ENCODE measurements at places on chromosomes 16 and 17.
A peak's percentile ranks its signal among the peaks of the same experiment; 100 is the strongest.

DNA sequence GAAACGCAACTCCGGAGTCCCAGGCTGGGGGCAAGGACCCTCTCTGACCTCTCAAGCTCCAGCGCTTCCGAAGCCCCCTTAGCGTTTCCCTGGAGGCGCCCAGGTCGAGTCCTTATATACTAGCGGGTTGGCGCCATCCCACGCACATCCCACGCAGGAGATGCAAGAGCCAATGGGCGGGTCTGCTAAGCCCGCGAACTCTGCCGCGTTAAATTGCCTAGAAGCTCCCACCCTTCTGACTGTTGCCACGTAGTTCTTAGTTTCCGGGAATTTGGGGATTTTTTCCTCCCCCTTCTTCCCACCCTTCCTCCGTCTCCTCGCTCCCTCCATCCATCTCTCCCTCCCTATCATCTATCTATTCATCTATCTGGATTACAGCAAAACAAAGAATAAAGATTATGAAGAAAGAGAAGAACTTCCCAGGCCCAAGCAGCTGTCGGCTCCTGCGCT, at the start of gene SLFN11:
TSS of gene SLFN11 (minus strand) at position 88 of the 450 bp plus-strand sequence. CDS start 9,814 bp downstream, outside the sequence.
- H3K4me3 ChIP-seq, result peak within 1 kb of the TSS; percentile 65
- H3K27me3 ChIP-seq, result no peaks in the 10 kb centered on the region
- H3K4me1 ChIP-seq, result peaks cover 4% of the 10 kb centered on the region
- no peaks in the 10 kb centered on the region for H3K36me3 ChIP-seq
- peak; percentile 86 for DNase-seq

DNA sequence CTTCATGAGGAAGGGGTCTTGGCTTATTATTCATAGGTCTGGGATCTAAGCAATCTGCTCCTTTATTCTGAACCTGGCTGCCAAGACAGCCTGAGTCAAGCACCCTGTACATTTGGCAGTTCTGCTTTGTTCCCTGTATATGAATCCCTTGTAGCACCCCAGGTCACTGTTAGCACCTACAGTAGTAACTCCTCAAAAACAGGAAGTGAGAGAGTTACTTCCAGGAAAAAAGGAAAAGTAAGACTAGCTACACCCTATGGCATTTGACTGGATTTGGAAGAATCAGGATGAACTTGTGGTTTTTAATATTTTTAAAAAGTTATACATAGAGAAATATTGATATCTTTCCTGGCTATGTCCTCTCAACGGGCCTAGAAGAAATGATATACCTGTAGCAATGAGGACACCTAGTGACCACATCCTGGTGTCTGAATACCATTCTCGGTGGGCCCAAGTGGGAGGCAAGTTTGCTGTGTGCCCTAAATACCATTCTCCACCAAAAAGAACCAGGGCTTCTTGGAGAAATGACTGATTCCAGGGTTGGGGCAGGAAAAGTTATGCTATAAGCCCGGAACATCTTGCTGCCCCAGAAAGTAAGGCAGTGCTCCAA, 9.9 kb downstream of the ANKRD40 start:
- no peak for DNase-seq
- no peaks in the 10 kb centered on the region for H3K27me3 ChIP-seq
- H3K4me3 ChIP-seq, result no peak overlapping the region
- H3K36me3 ChIP-seq, result peaks cover 84% of the 10 kb centered on the region
- H3K27ac ChIP-seq, result no peak overlapping the region

GRCh38 chr17:63039899-63040602, 74.0 kb downstream of the TANC2 start:
- H3K36me3 ChIP-seq, result no peaks in the 10 kb centered on the region
- H3K27ac ChIP-seq, result no peak overlapping the region
- no peak overlapping the region for H3K4me3 ChIP-seq
- no peaks in the 10 kb centered on the region for H3K27me3 ChIP-seq
- no peak for DNase-seq

DNA sequence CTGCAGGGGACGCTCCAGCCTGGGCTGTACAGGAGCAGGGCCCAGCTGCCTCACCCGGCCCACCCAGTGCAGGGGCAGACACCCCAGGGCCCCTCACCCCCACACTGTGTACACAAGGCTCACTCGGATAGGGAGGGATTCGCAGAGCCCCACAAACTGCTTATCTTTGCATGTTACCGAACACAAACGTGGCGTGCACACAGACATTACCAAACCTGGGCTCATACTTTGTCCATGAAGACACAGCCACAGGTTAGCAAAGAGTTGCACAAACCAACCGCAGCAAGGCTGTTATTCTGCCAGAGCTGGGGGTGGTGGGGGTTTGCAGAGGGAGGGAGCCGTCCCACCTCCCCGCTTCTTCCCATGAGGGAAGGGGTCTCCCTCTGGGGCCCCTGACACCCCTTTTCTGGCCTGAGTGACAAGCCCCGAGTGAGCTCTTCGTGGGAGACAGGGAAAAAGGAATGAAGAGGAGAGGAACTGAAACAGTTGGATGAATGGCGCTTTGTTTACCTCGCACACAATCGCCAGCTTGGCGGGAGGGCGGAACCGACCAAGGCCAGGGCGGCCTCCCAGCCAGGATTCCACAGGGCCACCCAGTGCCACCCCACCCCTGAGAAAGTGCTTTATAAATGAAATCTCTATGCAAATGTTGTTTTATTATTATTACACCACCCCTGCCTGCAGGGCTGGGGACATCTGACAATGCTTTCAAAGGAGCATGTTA, 434 bp upstream of the CPSF4L start:
- H3K4me3 ChIP-seq, result no peak overlapping the region
- no peaks in the 10 kb centered on the region for H3K4me1 ChIP-seq
- H3K36me3 ChIP-seq, result no peaks in the 10 kb centered on the region
- no peak for DNase-seq

GRCh38 chr16:62034231-62035114, 1.8 kb downstream of the CDH8 start:
- no peak overlapping the region for H3K27ac ChIP-seq
- no peaks in the 10 kb centered on the region for H3K36me3 ChIP-seq
- no peaks in the 10 kb centered on the region for H3K4me1 ChIP-seq

DNA sequence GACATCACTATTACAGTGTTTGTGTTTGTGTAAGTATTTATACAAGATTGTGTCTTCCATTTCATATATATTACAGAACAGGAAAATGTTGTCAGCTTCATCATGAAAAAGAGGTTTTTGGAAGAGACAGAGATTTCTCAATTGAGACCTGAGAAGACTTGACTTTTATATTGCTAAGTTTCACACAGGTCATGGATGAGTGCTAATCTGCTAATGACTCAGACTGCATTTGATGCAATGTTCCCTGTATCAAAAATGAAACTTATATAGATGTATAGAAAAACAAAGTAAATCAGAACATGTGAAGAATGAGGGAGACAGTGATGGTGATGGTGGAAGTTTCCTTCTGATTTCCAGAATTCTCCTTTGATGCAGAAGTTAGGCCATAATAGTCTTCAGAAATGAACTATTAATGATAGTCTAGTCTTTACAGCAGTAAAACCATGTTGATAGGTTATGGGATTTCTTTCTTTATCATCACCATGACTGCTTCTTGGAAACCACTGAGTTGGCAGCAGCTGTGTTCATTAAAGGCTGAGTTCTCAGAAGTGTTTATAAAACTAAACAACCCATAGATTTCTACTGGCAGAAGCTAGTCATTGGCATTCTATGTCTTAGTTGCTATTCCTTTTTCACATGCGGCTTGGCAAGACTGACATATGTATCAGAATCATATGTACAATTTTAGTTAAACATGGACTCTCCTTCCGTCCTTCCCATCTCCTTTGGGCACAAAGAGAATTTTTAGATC, 56.1 kb downstream of the PCTP start:
- H3K4me3 ChIP-seq, result no peak overlapping the region
- no peak overlapping the region for H3K27ac ChIP-seq
- no peaks in the 10 kb centered on the region for H3K27me3 ChIP-seq
- no peak for DNase-seq
- no peaks in the 10 kb centered on the region for H3K36me3 ChIP-seq

- no peaks in the 10 kb centered on the region for H3K36me3 ChIP-seq
- H3K27me3 ChIP-seq, result no peaks in the 10 kb centered on the region
- H3K27ac ChIP-seq, result no peak overlapping the region
- no peaks in the 10 kb centered on the region for H3K4me1 ChIP-seq
- no peak for DNase-seq
These were observed 12.5 kb downstream of the ABCA5 start for GRCh38 chr17:69314246-69315065.

- no peak overlapping the region for H3K4me3 ChIP-seq
- peaks cover 17% of the 10 kb centered on the region for H3K4me1 ChIP-seq
- no peak overlapping the region for H3K27ac ChIP-seq
- DNase-seq, result no peak
- H3K27me3 ChIP-seq, result no peaks in the 10 kb centered on the region
These were observed 41.0 kb downstream of the STAT3 start for GRCh38 chr17:42347198-42347597.

- no peak for DNase-seq
- no peaks in the 10 kb centered on the region for H3K36me3 ChIP-seq
- H3K27me3 ChIP-seq, result no peaks in the 10 kb centered on the region
These were observed 10.5 kb downstream of the CEP295NL start for GRCh38 chr17:78892520-78892919.

- H3K27ac ChIP-seq, result no peak overlapping the region
- no peaks in the 10 kb centered on the region for H3K27me3 ChIP-seq
- no peak overlapping the region for H3K4me3 ChIP-seq
- peaks cover 39% of the 10 kb centered on the region for H3K36me3 ChIP-seq
- no peak for DNase-seq
These were observed 29.8 kb downstream of the PRSS54 start for GRCh38 chr16:58264961-58265479.

DNA sequence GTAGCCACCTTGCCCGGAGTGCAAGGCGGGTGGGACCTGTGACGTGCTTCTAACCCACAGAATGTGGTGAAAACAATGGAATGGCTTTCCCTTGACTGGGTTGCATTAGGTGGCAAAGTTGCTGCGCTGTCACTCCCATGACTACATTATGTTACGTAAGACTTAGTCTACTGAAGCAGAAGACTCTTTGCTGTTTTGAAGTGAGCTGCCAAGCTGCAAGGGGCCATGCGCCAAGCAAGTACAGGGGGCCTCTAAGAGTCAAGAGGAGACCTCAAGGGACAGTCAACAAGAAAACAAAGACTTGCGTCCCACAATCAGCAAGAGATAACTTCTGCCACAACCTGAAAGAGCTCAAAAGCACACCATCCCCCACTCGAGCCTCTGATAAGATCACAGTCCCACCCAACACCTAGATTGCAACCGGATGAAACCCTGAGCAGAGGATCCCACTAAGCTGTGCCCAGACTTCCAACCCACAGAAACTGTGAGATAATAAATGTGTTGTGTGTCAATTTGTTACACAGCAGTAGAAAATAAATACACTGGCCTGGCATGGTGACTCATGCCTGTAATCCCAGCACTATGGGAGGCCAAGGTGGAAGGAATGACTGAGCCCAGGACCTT, 16.5 kb downstream of the ANKRD11 start:
- no peak overlapping the region for H3K27ac ChIP-seq
- peaks cover 61% of the 10 kb centered on the region for H3K4me1 ChIP-seq
- DNase-seq, result no peak
- H3K4me3 ChIP-seq, result no peak overlapping the region

DNA sequence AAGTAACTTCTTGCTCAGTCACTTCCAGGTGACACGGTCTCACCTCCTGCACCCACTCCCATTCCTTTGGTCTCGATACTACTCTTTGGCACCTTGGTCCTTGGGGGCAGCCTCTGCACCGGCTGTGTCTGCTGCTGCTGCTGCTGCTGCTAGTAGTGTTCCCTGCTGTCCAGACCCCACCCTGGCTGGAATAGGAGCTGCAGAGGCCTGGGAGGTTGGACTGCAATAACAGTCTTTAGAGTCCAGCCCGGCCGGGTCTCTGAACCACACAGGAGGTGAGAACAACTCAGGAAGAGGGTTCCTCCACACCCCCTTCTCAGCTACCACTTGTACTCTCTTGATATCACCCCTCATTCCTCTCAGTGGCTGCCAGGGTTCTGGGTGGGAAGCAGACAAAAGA, 231.1 kb upstream of the NLRP1 start:
- no peaks in the 10 kb centered on the region for H3K27me3 ChIP-seq
- H3K27ac ChIP-seq, result no peak overlapping the region
- DNase-seq, result no peak
- H3K4me1 ChIP-seq, result no peaks in the 10 kb centered on the region

DNA sequence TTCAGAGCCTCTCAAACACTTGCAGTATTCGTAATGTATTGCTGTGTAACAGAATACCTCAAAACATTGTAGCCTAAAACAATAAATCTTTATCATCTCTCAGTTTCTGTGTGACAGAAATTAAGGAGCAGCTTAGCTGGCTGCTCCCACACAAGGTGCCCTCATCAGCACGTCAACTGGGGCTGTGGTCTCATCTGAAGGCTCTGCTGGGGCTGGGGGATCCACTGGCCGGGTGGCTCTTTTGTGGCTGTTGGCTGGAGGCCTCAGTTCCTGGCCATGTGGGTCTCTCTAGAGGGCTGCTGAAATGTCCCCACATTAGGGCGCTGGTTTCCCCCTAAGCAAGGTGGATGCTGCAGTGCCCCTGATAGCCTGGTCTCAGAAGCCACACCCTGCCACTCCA, 113.4 kb upstream of the CIBAR2 start:
- H3K4me1 ChIP-seq, result peaks cover 5% of the 10 kb centered on the region
- no peaks in the 10 kb centered on the region for H3K27me3 ChIP-seq
- no peaks in the 10 kb centered on the region for H3K36me3 ChIP-seq
- H3K27ac ChIP-seq, result no peak overlapping the region
- no peak for DNase-seq

- no peaks in the 10 kb centered on the region for H3K27me3 ChIP-seq
- no peaks in the 10 kb centered on the region for H3K36me3 ChIP-seq
- H3K4me3 ChIP-seq, result no peak overlapping the region
- H3K4me1 ChIP-seq, result no peaks in the 10 kb centered on the region
These were observed 670.1 kb upstream of the C16orf82 start for GRCh38 chr16:26396511-26397235.

DNA sequence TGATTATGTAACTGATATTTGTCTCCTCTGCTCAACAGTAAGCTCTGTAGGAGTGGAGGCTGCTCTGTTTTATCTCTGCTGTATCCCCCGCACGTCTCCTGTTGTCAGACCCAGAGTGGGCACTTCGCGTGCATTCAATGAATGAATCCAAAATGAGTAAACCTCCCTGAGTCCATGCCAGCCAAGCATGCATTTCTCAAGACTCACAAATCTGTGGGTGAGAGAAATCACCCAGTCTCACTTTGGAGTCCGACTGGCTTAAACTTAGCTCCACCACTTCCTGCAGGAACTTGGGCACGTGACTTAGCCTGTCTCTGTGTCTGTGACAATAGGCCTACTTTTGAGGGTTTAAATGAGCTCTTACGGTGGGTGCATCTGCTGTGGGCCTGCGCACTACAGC, 3.7 kb downstream of the PNPO start:
- no peaks in the 10 kb centered on the region for H3K27me3 ChIP-seq
- peak overlapping the region; percentile 26 for H3K27ac ChIP-seq
- no peak for DNase-seq
- H3K4me3 ChIP-seq, result no peak overlapping the region

GRCh38 chr17:67509390-67510287, 132.6 kb downstream of the PITPNC1 start:
- H3K27me3 ChIP-seq, result no peaks in the 10 kb centered on the region
- no peaks in the 10 kb centered on the region for H3K4me1 ChIP-seq
- H3K36me3 ChIP-seq, result no peaks in the 10 kb centered on the region
- H3K27ac ChIP-seq, result peak overlapping the region; percentile 25
- H3K4me3 ChIP-seq, result no peak overlapping the region

GRCh38 chr16:74740795-74741304, 33.8 kb downstream of the FA2H start:
- H3K36me3 ChIP-seq, result no peaks in the 10 kb centered on the region
- H3K4me1 ChIP-seq, result no peaks in the 10 kb centered on the region
- DNase-seq, result peak; percentile 26

GRCh38 chr17:76710863-76711611, at the start of gene MXRA7:
Gene MXRA7 (minus strand): TSS chr17:76710965. CDS start chr17:76710946, 19 bp downstream.
- DNase-seq, result peak; percentile 65
- peak within 1 kb of the TSS; percentile 98 for H3K27ac ChIP-seq
- peak within 1 kb of the TSS; percentile 55 for H3K4me3 ChIP-seq

- peak within 1 kb of the TSS; percentile 65 for H3K4me3 ChIP-seq
- H3K27me3 ChIP-seq, result no peaks in the 10 kb centered on the region
- H3K27ac ChIP-seq, result peak within 1 kb of the TSS; percentile 94
These were observed at the start of gene GALK1 for GRCh38 chr17:75764711-75765421. Gene GALK1 (minus strand): TSS chr17:75765192. CDS start chr17:75765136, 56 bp downstream.
